ENCODE measurements at places on chromosomes 5 and 9.

DNA sequence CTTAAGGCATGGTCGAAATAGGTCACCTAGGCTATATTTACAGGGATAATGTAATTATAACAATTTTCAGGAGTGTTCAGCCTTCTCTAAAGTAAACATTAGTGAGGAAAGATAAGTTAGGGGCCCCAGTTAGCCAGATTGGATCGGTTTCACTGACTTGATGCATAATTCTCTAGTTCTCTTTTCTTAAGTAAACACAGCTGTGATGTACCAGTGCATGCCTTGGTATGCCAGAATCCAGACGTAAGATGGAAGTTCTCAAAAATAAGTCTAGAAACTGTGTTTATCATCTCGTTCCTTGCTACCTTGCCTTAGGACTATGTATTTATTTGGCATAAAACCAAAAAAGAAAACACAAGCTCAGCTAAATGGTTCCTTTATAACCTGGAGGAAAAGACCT, 442.2 kb upstream of the CLINT1 start:
- DNase-seq: no peak

DNA sequence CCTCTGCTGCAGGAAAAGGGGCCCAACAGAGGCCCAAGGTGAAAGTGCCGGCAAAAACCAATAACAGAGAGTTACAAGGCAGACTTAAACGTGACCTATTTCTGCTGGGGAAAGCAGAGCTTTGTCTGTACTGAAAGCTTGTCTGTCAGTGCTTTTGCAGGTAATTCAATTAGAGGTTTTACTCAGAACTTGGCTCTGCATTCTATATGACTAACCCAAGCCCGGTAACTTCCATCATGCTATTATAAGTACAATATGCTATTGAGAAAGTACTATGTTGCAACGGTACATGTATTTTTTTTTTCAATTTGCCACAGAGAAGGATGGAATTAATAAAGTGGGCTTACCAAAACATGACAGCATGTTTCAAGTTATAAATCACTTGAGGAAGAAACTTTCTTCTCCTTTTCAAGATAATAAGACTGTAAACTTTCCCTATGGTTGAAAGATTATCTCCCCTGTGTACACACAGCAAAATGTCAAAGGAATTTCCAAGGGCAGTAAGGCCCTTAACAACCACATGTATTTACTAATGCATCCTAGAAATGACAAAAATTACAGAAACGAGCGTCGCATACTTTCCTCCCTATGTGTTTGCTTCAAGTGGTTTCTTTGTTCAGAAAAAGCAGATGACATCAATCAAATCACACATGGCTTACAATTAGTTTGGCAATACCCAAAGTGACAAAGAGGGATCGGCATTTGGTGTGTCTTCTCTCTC, 282.4 kb downstream of the EFNA5 start:
- DNase-seq: no peak

GRCh38 chr9:129324808-129325502, 146.9 kb upstream of the IER5L start:
- peak; percentile 26 for DNase-seq

DNA sequence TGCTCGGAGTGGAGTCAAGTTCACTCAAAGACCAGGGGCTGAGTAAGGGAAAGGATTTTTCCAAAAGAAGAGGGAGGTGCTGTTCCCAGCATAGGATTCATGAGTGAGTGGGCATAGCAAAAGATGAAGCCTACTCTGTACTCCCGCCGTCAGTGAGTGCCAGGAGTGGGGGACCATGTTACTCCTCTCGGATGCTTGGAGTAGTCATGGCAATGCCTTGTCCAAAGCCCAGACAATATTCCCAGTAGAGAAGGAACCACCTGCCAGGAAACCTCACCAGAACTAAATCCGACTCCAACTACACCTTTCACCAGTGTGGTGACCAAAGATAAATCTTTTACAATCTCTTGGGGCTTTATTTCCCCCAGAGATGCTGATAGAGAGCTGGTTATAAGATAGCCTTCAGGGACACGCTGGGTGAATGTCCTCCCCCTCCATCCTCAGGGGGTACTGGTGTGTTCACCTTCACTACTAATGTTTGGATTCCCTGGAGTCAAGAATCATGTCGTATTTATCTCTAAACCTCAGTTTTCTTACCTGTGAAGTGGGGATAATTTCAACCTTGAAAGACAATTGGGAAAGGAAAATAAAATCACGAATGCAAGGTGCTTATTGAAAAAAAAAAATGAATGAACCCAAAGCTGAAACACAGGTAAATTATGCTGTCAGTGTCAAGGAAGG, 165.2 kb downstream of the NSG2 start:
- no peak for DNase-seq

DNA sequence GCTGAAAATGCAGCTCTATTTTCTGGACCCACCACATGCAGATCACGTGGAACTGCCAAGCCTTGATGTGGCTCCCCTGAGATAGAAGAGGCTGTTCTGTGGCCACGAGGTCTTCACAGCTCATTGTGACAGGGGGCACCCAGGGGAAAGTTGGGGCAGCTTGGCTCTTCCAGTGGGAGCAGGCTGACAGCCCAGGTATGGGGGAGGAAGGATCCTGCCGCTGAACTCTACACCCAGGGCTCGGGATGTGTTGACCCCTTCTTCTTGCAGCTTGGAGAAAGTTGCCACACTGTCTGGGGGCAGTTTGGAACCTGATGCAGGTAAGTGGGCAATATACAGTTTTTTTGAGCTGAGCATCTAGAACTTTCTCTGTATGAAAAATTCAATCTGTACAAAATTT, 133.6 kb upstream of the PITX1 start:
- DNase-seq: no peak

All from posterior cingulate gyrus (tissue), 11 donors.